Activated T-helper 2 cell treated with anti-CD3 and anti-CD28 coated beads, Interferon-gamma antibody, Interleukin-2, Interleukin-4, amounts not matched to agents 10 μg/mL and 5 μg/mL and 100 μg/mL, durations not matched to agents 14 hours and 24 hours and 36 hours (primary cell): ENCODE measurements at places on chromosomes 11 and 22. TPM values are rescaled to one million over a fixed set of nuclear protein-coding genes. Genes with fewer than 3 reads are reported as not detected.
A peak's percentile ranks its signal among the peaks of the same experiment; 100 is the strongest.

CRYBB3 gene
- 0.21 and 0.23 TPM in 2 replicates for total RNA-seq

FOXRED2 gene
- total RNA-seq: 17.6 and 21.0 TPM in 2 replicates

CHRNA10 gene
- total RNA-seq: 2.2 and 2.4 TPM in 2 replicates

THOC5 gene
- total RNA-seq: 50.5 and 52.7 TPM in 2 replicates

GRCh38 chr11:73647459-73648100 is 1.2 kb downstream of the PLEKHB1 start:
- peak; percentile 81 for DNase-seq

DNA sequence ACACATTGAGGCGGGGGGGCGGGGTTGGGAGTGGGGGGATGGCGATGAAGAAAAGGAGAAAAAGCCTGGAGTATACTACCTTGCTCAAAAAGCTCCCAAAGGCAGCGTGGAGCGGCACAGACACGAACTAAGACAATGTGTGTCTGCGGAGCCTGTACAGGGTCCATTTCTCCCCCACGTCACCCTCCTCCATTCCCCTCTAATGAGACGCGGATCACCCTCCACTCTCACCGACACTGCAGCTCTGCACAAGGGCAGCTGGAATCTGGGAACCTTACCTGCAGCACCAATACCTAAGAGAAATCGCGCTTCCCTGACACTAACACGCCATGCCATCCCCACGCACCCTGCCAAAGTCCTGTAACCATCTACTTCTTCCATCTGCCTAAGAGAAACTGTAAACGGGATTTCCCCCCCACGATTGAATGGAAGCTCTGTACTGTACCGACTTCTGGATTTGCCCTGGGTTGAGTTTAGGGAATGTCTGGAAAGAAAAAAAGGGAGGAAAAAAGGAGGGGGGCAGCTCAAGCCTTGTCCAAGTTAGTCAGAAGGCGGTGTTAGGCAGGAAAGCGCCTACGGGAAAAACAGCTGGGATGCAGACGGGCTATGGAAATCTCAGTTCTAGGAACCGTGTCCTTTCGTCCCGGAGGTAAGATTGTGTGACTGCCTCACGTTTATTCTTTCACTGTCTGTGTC is 125.7 kb upstream of the C11orf58 start:
- no peak for DNase-seq

DNA sequence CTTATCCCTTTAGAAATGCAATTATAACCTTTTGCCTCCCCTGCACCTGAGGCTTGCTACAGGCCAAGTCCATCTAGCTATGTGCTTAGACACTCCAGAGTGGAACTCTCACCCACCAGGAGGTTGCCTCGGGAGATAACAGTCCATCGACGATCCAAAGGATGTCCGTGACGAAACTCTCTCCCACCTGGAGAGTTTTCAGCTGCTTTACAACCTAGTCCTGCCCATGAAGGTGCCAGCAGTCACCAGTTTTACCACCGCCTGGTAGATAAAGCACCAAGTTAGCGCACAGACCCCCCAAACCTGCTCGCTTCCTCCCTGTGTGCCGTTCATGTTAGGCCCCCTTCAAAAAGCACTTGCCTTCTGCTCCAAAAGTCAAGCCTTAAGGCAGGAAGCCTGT is 53.1 kb upstream of the SHISAL1 start:
- DNase-seq: no peak

GRCh38 chr11:1652771-1653540 is 23.4 kb downstream of the KRTAP5-5 start:
- DNase-seq: peak; percentile 61

DNA sequence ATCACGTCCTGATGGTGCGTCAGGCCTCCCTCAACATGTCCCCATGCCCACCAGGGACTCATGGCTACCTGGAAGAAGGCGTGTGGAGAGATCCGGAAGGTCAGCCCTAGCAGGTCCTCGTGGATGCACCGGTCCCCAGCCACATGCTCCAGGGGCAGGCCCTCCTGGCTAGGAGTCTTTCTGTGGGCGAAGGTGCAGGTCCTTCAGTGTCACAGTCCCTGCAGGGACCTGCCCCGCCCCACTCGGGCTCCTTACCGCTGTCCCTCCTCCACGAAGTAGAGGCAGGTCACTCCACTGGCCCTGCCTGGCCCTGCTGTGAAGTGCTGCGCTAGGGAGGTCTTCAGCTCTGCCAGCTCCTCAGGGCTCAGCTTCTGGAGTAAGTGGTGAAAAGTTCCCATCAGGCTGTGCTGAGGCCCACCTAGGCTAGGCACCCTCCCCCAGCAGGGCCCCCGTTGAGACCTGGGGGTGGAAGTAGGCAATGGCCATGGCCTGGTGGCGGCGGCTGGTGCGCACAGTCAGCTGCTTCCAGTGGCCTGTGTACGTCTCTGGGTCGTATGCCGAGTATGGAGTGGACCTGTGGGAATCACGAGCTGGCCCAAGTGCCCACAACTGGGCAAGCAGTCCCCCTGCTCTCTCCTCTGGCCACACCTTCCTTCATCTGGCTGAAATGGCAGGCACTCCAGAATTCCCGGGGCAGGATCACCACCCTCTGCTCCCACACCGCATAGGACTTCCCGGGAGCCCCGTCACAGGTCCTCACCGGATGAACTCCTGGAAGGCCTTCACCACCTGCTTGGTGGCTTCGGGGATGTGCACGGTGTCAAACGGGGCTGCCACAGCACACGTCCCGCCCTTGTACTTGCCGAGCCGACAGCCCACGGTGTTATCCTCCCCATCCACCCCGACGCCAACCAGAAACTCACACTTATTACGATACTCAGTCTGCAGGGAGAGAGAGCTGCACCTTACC is 1.1 kb upstream of the RANBP1 start:
- DNase-seq: no peak

DNA sequence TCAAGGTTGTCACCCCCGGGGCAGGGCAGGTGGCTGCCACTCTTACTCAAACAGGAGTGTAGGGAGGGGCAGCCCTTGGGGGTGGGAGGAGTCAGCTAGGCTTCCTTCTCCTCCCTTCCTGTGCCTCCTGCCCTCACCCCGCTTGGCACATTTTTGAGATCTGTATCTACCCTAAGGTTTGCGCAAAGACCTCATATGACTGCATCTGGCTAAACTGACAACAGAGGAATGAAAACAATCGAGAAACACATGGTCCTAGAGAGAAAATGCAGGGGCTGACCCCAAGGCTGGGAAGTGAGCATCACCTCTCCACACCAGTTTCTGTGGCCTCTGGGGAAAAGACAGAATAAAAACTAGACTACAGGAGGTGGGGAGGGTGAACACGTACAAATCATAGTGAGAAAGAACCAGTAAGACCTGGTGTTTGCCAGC is 28.1 kb downstream of the IGSF9B start:
- peak; percentile 71 for DNase-seq

- no peak for DNase-seq
Measured at GRCh38 chr22:30521368-30522156, 16.1 kb upstream of the SEC14L4 start.

DNA sequence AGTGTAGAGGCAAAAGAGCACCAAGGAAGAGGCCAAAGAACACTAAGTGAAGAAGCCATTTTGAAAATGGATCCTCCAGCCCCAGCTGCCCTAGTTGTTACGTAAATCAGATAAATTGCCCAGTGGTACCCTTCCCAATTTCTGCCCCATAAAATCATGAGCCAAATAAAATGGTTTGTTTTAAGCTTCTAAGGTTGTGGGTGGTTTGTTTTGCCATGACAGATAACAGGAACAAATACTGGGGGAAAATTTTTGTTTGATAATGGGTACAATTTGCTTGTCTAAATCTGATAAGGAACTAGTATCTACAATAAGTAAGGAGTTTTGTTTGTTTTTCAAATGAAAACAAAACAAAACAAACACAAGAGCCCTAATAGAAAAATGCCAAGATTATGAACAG is 30.6 kb upstream of the HSD17B12 start:
- no peak for DNase-seq

GRCh38 chr11:120597250-120598215 is 86.0 kb downstream of the GRIK4 start:
- no peak for DNase-seq

DNA sequence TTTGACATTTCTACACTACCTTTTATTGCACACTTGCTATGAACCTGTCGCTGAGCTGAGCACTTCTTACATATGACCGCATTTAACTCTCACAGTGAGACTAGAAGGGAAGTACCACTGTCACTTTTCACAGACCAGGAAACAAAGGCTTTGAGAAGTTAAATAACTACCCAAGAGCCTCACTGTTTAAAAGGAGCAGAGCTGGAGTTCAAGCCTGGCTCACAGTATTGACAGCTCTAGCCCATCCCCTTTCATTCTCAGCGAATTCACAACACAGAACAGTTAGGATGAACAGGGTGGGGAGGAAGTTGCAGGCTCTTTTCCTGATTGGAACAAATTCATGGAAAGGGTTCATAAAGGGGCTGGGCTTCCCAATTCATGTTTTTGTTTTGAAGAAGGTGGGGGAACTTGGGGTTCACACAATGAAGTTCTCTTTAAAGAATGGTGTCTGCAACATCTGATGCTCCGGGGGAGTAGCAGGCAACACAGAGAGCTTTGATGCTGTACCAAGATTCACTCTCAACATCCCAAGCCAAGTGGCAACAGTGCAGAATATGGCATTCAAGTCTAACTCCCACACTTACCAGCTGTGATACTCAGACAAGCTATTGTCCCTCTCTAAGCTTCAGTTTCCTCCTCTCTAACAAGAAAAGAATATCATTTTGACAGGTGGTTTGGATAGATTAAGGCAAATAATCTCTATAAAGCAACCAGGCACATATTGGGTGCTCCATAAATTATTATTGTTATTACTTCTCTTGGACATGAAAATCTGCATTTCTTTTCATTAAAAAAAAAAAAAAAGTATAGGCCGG is 17.2 kb downstream of the SCGB1A1 start:
- no peak for DNase-seq

DNA sequence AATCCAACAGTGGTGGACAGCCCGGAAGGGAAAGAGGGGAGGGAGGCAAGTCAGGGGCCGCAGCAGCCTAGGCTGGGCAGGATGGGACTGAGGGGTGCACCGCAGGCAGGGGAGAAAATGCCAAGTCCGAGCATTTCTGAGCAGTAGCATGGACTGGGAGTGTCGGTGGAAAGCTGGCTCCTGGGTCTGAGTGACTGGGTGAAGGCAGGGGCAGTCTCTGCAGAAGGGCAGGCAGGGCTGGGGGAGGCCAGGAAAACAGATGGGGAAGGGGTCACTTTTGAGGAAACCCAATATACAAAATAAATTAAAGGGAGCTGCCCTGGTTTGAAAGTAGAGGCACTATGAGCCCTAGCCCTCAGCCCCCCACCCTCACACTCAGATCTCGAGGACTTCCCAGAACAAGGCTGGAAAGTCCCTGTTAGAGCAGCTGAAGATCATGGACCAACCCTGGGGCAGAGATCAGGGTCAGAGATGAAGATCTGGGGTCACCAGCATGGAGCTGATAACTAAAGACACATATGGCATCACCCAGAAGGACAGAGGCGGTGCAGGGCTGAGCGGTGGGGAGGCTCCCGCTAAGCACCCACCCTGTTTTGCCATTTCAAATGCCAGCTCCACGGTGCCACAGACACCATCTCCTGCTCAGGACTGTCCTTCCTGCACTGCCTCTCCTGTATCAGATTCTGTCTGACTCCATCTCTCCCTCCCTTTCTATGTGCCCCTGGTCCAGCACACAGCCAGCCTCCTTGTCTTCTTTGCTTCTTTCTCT is 32.4 kb upstream of the ETS1 start:
- DNase-seq: no peak

DNA sequence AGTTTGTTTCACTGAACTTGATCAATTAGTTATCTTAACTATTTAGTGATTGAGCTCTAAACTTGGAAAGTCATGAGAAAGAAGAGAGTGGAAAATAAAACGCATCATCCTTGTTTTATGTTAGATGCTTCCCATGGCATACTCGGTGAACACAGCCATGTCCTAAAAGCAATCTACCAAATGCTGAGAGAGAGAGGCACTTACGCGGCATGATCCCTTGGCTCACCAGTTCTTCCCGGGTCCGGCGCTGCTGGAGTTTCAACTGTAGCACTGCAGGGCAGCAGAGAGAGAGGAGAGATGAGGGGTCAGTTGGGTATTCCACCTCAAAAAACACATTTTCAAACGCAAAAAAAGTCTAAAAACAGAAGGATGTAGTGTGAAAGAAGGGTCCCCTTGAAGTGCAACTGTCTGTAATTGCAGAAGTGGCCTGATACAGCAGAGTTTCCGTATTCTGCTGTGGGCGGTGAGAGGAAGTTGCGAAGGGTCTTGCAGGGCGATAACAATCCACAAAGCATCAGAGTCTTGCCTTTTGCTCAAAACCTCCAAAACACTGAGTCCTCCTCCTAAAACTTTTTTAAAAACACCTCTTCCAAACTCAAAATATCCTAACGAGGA is 92.7 kb downstream of the SGSM3 start:
- DNase-seq: peak; percentile 47

GRCh38 chr11:69801513-69802335 is 17.5 kb downstream of the FGF3 start:
- no peak for DNase-seq

- no peak for DNase-seq
Measured at GRCh38 chr11:113876798-113877669, 1.7 kb upstream of the USP28 start.

DNA sequence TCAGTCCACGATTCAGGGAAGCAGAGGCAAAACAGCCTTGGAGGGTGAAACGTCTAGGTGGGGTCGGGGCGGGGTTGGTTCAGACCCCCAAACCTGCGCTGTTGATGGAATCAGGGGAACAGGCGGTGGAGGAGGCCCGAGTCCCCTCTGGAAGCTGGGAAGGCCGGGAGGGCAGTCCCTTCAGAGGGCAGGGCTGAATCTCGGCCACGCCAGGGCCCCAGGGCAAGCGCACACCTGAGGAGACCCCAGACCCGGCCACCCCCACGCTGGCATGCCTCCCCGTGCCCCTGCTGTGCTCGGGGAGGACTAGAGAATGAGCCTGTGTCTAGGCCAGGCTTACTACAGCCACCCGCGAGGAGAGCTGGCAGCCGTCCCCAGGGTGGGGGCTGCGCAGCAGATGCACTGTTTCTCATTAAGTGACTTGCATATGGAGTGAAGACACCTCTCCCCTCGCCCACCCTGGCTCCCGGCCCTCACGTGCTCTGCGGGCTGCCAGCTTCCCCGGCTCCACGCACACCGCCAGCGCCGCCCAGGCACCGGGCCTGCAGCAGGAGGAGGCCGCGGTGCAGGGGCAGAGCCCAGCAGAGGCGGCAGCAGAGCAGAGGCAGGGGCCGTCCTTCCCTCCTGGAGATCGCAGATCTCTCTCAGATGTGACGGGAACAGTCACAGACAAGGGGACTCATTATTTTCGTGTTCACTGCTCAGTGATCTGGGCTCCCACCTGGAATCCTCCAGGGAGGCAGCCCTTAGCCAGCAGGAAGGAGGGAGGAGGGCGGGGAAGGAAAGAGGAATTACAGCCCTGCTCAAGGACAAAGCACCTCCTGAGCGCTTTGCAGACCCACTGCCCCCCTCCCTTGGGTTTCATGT is 47.1 kb upstream of the OPCML start:
- no peak for DNase-seq

GRCh38 chr22:25027959-25028840 is 75.7 kb downstream of the KIAA1671 start:
- no peak for DNase-seq

DNA sequence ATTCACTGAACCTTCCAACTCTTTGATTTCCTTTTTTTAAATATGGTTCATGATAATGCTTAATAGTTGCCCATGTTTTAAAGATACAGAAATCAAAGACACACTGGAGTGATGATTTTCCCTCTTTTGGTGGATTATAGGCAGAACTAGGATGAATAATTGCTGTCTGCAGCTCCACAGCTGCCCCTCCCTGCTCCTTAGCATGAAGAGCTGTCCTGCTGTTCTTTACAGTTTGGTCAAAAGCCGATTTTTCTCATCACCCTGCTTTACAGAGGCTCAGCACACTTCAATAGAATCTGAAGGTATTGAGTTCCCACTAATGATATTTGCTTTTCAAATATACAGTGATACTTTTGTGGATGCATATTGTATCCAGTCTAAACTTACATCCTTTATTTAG is 202.6 kb downstream of the AASDHPPT start:
- no peak for DNase-seq
